ENCODE measurements at places on chromosomes 6 and 20.

DNA sequence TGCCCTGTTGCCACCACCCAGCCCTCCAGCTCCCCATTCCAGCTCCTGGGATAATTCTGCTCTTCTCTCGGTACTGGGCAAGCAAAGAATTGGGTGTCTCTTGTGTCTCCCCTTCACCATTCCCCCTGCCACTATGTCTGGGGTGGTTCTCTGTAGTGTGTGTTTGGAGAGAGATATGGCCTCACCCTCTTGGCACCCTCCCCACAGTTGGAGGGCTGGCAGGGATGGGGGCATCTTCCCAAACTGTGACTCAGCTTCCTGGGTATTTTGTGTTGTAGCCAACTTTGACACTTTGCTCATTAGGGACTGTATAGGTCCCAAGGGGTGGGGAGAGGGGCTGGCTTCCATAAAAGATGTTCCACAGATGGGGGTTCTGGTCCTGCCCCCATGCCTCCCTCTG is 1.7 kb downstream of the TNXB start:
- DNase-seq = no peak

DNA sequence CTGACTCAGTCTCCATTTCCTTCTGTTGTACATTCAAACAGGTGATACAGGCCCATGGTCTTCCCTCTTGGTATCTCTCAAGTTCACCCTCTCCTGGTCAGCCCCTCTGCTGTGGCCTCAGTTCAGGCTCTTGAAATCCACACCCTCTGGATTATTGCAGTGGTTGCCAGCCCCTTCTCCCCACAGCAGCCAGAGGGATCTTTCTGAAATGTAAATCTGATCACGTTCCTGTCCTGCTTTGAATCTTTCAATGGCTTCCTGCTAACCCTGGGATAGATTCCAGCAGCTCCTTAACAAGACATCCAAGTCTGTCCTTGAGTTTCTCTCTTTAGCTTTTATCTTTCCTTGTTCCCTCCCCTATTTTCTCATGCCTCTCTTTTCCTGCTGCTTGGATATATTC is 22.2 kb downstream of the CHMP4B start:
- no peak for DNase-seq

DNA sequence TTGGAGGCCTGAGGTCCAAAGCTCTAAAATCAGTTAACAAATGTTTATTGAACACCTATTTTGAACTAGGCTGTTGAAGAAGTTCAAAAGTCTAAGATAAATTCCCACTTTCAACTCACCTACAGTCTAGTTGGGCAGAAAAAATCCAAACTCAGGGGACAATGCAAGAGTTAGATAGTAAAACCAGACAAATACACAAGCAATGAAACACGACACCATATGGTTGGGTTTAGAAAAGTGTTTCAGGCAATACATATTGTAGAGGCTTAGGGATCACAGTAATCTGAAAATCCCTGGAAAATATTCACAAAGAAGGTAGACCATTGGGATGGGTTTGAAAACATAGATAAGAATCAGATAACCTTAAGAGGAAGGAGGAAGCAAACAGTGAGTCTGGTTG is 1.3 kb upstream of the CARMIL1 start:
- no peak for DNase-seq

DNA sequence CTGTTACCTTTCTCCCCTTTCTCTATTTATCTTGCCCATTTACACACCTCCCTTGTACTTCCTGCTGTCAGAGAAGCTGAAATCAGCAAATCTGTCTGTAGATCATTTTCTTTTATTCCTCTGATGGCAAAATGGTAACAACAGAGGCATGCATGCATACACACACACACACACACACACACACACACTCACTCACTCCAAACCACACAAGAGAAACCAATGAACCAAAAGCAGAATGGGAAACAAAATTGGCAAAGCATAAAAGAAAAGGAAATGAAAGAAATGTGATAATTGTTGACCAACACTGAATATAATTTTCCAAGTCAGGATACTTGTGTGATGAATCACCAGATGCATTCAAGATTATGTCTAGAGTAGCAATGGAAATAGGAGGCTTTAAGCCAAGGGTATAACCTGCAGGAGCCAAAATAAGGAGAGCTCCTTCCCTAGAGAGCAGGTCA is 172.4 kb downstream of the PLCB4 start:
- no peak for DNase-seq

DNA sequence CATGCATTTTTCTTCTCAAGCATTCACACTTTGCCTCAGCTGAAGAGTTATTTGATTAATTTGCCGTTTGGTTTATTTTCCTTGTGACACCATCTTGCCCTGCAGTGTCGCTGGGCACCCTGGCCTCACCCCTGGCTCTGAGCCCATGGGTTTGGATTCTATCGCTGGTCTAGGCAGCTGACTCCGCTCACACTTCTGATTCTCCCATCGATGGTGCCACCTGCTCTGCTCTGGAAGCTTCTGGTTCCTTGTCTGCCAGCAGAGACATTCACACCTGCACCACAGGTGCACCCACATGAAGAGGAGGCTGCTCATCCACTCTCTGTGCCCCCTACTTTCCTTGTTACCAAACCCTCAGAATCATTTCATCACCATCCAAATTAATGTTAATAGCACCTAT is 291.6 kb upstream of the CDH4 start:
- DNase-seq = no peak

DNA sequence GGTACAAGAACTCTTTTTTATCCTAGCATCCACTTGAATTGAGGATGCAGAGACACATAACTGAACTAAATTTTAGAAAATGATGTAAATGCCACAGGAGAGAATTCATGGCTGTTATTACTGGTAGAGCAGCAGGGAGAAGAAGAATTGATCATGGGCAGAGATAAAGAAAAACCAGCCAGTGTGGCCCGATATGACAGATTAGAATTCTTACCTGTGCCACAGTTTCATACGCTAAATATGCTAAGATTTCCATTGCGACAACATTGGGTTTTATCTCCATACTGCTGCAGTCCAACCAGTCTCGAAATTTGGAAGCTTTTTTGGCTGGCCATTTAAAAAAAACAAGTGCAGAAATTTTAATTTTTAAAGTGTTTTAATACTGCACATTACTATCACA is 373.8 kb upstream of the RUNX2 start:
- DNase-seq = no peak

DNA sequence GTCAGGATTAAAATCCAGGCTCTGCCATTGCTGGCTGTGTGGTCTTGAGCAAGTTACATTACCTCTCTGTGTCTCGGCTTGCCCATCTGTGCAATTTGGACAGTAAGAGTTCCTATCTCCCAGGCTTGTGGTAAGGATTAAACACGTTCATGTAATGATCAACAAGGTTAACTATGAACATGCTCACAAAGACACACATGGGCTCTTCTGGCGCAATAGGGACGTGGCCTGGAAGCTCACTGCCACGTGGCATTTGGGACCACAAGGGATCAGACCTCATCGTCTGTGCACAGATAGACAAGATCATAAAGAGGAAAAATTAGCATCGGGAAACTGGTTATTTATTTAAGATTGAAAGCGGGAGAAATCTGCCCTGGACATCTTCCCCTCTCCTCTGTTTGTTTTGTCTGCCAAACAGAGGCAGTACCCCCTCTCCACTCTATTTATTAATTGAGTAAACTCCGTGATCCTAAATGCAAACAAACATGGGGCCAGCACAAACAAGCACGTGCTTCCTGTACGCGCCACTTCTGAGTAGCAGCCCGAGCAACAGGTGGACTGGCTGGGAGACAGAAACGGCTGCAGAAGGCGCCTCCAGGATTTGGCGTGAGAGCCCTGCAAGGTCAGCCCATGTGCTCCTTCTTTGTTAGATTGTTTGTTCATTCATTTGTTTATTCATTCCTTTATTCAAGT is 95.0 kb downstream of the CDH26 start:
- DNase-seq = no peak

GRCh38 chr6:49423817-49424216 is 39.2 kb downstream of the MMUT start:
- DNase-seq = no peak

DNA sequence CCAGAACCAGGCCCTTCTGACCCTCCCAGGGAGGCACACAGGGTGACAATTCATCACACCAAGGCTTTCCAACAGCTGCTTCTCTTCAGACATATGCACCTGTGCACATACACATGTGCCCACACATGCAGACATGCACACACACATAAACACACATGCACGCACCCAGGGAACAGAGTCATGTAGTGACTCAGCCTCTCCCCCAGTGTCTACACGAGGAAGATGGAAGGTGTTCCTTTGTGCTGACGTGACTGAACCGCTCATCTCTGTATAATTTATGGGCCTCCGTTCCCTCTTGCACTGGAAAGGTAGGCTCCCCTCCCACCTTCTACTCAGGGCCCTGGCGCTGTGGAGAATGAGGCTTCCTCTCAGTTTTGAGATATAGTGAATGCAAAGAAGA is 23.8 kb upstream of the PLEKHG1 start:
- DNase-seq = no peak

GRCh38 chr6:116369964-116370759 is 585 bp upstream of the DSE start:
- DNase-seq = no peak

DNA sequence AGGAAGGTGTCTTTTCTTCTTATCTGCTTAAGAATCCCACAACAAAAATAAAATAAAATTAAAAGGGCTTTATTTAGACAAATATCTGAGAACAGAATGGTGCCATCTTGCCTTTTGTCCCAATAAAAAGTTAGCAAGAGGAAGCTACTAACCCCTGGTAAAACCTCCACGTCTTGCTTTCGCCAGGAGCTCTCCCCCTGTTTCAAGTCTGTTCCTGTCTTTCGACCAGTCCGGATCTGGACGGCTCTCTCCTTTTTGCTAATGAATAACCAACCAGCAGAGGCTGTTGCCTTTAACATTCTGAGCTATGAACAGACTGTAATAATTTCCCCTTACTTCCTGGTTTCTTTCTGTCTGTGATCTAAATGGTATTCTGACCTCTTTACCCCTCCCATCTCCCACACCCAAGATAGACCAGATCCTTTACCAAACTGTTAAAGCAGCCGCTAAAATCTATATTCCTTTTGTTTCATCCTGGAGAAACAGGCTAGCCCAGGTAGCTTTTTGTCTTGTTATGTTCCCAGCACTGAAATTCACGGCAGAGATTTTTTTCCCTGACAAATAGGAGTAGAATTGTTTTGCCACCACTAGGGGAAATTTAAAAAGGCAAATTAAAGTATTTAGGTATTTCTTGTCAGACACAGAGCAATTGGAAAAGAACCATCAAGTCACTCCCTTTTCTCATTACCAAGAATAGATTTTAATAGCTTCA is at the start of gene FRK:
FRK (minus strand) TSS at position 320 of the 712 bp plus-strand sequence. CDS start 580 bp downstream, outside the sequence.
- DNase-seq = no peak

- no peak for DNase-seq
Observed at GRCh38 chr6:33925936-33926335, 122.1 kb upstream of the MLN start.

GRCh38 chr6:137903933-137904821 is 37.1 kb downstream of the TNFAIP3 start:
- DNase-seq = no peak

All from CD4-positive, alpha-beta T cell treated with Interferon alpha-2 for 1 hour (primary cell).